ENCODE measurements at places on chromosomes 16 and 17.

DNA sequence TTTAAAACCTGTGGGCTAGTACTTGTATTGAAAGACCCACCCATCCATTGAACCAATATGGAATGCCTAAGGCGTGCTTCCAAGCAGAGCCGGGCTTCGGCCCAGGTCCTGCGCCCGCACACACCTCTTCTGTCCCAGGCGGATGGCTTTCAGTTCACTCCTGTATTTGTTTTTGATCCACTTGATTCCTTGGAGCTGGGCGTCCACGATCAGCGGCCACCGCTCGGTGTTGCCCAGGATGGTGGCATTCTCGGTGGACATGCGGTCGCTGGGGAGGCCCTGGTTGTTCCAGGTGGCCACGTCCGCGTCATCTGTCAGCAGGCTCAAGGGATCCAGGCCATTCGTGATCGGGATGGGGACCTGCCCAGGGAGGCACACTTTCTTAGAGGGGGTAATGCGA is 75.9 kb downstream of the PGS1 start:
- no peak for DNase-seq

- peak; percentile 35 for DNase-seq
Measured at GRCh38 chr17:80423536-80424225, 8.7 kb downstream of the ENDOV start.

- DNase-seq, result no peak
Measured at GRCh38 chr17:28524476-28525424, 18.6 kb downstream of the FOXN1 start.

DNA sequence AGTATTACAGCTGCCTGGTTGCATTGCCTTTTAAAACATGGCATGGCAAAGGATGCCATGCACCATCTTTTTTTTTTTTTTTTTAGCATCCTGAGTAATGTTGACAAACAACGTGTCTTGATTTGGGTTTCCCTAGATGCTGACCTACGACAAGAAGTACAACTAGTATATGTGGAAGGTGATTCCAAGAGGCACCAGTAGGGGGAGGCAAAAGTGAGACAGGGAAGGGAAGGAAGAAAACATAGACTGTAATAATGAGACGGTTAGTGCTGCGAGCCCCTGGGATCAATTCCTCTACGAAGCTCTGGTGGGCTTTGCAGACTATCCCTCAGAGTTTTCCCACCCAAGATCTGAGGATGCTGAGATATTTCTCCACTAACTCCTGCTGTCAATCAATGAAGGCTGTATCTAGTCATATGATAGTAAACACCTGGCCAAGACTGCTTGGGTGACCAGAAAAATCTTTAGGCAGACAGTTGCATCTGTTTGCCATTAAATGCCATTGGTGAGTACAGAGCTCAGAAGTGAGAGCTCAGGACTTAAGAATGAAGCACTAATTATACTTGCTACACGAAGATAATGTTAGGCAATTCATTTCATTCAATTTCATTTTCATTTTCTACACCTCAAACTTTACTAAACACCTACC is 458.6 kb upstream of the GOT2 start:
- peak; percentile 39 for DNase-seq

GRCh38 chr17:17025621-17026020 is 16.6 kb upstream of the MPRIP start:
- DNase-seq, result no peak

GRCh38 chr17:50481648-50482047 is 3.0 kb downstream of the RSAD1 start:
- no peak for DNase-seq

- no peak for DNase-seq
Measured at GRCh38 chr17:73798111-73798748, 154.0 kb upstream of the SDK2 start.

GRCh38 chr16:53952215-53953208 is 248.6 kb downstream of the FTO start:
- no peak for DNase-seq

DNA sequence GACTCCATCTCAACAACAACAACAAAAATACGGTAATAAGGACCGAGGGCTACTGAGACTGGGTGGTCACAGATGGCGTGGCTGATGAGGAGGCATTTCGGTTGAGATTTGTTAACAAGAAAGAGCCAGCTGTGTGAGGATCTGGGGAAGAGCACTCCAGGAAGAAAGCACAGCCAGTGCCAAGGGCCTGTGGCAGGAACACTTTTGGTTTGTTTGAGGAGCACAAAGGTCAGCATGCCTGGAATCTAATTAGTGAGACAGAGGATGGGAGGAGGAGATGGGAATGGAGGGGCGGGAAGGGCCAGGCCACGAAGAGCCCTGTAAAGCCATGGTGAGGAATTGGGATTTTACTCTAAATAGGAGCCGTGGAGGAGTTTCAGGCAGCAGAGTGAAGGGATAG is 24.9 kb downstream of the HASPIN start:
- no peak for DNase-seq

GRCh38 chr16:4339909-4340308 is 11.2 kb downstream of the PAM16 start:
- DNase-seq, result peak; percentile 63

- DNase-seq, result no peak
Measured at GRCh38 chr17:18157354-18157985, 26.2 kb upstream of the ALKBH5 start.

- no peak for DNase-seq
Measured at GRCh38 chr17:80825471-80826345, 165.9 kb upstream of the CHMP6 start.

DNA sequence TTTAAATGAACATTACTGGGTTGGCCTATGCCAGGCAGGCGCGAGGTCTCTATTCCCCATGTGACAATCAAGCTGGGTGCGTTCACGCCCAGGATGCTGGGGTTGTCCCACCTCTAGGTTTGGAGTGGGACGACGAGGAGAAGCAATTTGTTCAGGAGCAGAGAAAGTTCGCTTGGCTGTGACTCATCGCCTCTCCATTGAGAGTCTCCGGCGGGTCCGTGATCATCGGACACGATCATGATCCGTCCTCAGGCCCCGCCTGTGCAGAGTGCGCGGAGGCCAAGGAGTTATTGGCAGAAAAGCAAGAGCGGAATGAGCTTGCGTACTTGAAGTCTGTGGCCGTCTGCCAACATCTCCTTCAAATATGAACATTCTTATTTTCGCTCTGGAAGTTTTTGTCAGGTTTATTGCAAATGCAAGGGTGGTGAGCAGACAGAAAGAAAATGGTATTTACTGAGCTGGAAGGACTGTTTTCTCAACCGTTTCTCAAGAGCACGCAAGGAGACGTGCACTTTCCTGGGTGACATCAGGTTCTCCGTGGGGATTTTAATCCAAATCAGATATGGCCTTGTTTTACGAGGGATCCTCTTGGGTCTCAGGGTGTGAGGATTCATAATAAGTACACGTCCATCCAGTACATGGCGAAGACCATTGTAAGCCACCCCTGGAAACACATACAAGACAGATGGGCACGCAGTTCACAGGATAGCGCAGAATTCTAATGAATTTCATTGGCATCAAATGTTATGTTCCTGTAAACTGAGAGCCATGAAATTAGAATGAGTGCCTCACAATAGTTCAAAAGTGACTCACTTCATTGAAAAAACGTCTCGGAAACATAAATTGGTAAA is 70.1 kb upstream of the CREBBP start:
- no peak for DNase-seq

- no peak for DNase-seq
Measured at GRCh38 chr17:2564877-2565276, 28.6 kb upstream of the PAFAH1B1 start.

- DNase-seq, result no peak
Measured at GRCh38 chr17:354651-355556, 2.3 kb upstream of the RPH3AL start.

GRCh38 chr17:1035546-1036170 is 38.7 kb downstream of the TIMM22 start:
- DNase-seq, result peak; percentile 69

DNA sequence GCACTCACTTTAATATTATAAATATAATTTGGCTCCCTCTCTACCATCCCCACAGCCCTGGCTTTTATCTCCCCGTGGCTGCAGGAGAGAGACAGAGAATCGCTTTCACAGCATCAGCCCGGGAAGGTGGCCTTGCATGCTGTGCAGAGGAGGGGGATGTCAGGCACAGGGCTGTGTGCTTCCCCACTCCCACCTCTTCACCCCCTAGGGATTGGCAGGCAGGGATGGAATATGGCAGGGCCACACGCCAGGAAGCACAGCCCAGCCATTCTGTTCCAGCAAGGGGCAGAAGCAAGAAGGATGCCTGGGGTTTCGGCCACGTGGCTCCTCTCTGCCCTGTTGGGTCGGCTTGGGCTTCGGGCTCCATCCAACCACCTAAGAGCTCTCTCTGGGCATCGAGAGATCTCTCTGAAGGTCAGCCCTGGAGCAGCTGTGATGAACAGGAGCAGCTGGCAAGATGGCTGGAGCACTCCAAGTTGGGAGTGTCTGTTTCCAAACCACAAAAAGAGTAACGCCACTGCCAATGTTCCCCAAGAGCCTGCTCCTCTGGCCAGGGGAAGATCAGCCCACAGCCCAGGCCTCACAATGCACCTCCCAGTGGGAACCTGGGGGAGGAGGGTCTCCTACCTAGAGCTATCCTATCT is 223.2 kb downstream of the C16orf78 start:
- DNase-seq, result no peak

- no peak for DNase-seq
Measured at GRCh38 chr17:55416000-55416399, 5.6 kb downstream of the MMD start.

DNA sequence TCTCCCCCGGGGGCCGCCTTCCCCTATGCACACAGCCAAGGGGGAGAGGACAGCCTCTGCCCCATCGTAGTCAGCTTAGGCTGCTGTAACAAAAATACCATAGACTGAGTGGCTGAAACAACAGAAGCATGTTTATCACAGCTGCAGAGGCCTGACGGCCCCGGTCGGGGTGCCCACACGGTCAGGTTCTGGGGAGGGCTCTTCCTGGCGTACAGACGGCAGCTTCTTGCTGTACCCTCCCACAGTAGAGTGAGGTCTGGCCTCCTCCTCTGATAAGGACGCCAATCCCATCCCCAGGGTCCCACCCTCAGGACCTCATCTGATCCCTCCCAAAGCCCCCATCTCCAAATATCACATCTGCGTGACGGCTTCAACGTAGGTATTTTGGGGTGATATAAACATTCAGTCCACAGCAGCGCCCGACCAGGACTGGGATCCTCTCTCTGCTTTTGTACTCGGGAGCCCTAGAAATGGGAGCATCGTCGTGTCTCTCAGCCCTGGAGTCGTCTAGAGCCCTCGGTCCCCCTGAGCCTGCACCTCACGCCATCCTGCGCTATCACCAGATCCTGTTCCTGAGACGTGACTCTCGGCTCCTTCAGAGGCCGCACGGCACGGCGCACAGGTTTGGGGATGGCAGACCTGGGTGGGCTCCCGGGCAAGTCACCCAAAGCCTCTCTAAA is 67.8 kb downstream of the RPH3AL start:
- no peak for DNase-seq

DNA sequence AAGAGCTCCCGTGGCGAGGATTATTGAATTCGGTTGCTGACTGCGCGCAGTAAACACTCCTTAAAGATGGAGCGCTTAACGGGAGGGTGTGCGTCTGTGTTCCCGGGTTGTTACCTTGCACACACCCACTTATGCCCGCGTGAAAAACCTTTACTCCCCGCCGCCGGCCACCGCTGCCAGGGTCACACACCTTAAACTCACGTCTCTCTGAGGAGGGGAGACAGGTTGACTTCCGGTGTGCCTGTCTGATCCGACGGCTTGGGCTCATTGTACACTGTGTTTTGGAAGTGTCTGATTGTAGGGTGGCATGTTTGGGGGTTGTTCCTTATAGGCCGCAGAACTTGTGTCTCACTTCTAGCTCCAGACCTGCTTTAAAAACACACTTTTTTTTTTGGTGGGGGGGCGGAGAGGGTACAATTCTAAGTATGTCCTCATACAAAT is 66.8 kb downstream of the KPNA2 start:
- peak; percentile 52 for DNase-seq

- DNase-seq, result no peak
Measured at GRCh38 chr17:34242587-34243363, 12.3 kb upstream of the CCL2 start.

- peak; percentile 75 for DNase-seq
Measured at GRCh38 chr17:77101521-77102410, 39.0 kb upstream of the SEC14L1 start.

DNA sequence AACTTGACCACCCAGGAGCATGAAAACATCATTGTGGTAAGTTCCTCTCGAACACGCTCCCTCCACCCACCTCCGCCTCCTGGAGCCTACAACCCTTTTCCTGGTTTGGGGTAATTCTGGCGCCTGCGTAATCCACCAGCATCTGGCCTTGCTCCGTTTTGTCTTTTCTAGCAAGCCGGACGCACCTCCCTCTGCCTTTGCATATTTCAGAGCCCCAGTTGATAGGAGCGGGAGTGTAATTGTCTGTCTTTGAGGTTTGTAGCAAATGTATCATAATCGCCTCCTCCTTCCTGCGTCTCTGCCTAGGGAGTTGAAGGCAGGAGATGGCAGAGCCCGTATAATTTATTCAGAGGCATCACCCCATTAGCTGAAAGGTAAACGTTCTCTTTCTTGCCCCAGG is 121.3 kb upstream of the PLCG2 start:
- DNase-seq, result no peak

GRCh38 chr17:58224315-58224714 is 5.3 kb upstream of the MKS1 start:
- DNase-seq, result no peak

GRCh38 chr16:77307426-77308162 is 108.4 kb downstream of the SYCE1L start:
- DNase-seq, result no peak

DNA sequence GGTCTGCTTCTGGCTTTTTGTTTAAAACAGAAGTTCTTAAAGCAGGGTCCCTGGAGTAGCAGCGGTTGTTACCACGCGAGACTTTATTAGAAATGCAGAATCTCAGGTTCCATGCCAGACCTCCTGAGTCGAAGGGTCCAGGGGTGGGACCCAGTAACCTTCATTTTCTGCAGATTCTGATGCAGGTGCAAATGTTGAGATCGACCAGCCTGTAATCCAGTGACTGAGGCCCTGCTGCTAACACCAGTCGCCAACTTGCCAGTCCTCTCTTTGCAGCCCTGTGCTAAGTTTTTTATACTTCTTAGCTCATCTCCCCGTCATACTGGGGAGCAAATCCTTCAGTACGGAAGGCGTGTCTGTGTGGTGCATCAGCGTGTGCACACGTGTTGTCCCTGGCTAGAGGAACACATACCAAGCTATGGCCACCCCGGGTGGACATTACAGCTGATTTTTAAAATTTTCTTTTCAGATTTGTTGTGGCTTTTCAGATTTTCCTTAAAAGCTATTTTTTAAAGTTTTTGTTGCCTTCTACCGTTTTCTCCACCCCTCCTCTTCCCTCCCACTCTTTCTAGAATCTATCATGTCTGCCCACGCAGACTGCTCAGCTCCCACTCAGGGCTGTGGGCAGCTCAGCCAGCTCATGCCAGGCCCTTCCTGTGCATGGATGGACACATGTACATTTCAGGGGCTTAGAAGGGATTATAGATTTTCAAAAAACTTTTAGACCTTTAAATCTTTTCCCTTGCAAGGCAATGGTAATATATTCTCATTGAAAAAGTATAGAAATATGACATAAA is 57.7 kb downstream of the MEAK7 start:
- no peak for DNase-seq

- peak; percentile 82 for DNase-seq
Measured at GRCh38 chr17:16428098-16428882, 12.9 kb downstream of the TRPV2 start.
